T-helper 2 cell (primary cell): ENCODE measurements at places on chromosomes 7 and 10.

DNA sequence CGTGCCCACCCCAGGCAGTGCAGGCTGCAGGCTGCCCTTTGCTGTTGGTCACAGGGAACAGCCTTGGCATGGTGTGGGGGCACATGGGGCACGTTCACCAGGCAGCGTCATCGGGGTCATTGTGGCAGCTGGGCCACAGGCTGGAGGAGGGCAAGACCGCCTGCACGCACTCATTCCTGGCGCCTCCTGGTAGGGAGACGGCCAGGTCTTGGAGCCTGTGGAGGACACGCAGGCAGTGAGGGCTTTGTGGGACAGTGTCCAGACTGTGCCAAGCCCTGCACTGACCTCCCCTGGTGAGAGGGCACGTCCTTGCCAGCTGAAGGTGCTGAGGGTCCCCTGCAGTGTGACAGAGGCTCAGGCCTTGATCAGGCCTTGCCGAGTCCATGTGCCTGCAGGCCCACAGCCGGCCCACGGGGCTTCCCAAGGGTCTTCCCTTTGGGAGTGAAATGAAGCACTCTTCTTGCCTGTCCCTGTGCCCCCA lies 76.4 kb downstream of the NKX6-2 start:
- DNase-seq, result no peak

DNA sequence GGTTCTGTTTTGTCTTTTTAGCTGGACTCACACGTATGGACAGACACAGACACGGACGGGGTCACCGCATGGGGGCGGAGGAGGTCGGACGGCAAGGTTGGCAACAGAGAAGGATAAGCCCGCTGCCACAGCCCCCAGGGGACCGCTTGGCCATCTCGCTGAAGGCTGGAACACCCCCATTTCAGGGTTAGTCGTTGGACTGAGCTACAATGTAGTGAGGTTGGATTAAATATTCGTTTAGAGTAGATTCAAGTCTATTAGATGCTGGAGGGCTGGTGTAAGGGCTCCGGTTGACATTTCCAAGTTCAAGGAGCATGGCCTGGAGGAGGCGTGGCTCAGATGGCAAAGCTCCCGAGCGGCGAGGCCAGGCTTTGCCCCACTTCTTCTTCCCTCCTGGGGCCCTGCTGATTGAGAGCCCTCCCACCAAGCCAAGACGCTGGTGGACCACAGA lies 35.2 kb downstream of the PPIF start:
- no peak for DNase-seq

- DNase-seq, result no peak
Measured at GRCh38 chr7:84042110-84042539, 152.5 kb downstream of the SEMA3A start.

DNA sequence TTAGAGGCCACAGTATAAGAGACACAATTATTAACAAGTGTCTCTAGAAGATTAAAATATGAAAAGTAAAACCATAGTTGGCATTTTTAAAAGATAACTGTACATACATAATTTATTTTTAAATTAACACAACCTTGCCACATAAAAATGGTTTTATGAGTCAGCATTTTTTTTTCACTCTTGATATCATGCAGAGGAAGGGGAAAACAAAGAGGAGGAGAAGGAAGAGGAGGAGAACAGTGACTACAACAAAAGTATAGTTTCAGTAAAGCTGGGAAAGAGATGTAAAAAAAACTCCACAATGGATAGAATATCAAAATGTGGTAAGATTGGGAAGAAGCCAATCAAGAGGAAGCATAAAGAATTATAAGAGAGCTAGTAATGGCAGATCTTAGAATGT lies 34.0 kb downstream of the CH25H start:
- no peak for DNase-seq
